ENCODE measurements at places on chromosomes 7 and 10.

DNA sequence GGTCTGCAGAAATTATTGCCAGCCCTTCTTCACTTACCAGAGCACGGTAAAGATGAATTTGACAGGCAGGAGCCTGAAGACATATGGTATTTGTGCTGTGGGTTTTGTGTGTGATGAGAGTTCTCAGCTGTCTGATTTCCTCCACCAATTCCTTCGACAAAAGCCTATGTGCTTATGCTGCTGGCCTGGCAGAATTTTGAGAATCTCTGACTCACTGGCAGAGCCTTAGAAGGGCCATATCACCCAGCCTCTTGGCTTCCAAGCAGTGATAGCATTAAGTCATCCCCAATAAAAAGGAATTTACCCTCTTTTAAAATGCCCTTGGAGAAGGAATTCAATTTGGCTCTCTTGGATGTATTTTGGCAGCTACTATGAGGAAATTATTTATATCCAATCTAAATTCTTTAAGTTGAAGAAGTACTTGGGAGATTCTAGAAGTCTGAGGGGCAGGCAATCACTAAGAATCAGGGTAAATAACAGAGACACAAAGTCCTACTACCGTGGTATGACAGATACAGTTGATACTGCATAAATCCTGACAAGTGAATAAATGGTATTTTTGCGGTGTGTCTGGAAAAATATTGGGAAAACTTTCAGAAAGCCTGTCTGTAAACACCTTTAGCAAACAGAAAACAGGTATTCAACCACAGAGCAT is 68.6 kb upstream of the EFCAB10 start:
- no peak for DNase-seq

DNA sequence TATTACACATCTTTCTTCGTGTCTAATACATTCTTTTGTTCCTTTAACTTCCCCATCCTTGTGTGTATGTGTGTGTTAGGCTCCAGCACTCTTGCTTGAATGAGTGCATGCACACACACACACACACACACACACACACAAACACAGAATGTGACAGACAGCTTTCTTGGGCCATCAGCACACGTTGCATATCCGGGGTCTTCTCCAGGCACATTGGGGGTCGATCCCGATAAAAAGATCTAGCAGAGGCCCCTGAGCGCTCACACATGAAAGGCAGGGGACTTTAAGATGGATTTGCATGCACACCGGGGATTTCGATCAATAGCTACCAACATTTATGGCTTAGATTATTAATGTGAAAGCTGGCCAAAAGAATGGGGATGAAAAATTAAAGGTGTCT is 4.5 kb downstream of the SKIDA1 start:
- no peak for DNase-seq

GRCh38 chr7:107944411-107945169 is 53.6 kb downstream of the DLD start:
- DNase-seq, result no peak

DNA sequence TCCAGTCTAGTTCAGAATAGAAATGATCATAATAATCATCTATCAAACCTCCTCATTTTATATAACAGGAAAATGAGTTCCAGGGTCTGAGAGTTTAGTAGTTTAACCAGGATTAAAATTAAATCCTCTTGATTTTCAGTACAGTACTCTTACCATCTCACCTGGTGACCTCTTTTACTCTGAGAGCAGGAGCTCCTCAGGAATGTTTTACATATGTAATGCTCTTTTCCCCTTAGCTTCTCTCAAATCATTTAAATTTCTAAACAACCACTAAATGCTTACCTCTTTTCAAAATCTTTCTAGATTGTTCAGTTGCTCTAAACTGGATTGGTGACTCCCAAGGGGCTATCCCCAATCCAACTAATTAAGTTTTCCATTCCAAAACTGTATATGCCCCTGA is 10.2 kb upstream of the PPP3CB start:
- DNase-seq, result no peak

DNA sequence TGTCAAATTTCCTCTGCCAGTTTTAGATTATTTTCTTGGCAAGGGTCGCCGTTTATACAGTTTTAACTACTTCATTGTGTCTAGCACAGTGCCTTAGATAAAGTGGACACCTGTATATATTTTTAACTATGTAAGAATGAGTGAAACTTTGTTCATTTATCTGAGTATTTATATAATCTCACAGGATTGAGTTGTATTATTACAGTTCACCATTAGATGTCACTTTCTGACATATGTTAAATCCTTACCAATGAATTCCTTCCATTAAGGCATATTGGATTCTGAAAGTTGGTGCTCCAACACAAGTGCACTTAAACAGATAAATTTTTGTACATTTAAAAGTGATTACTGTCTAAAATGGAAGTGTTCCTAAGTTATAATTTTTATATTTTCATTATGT is 43.0 kb downstream of the ZMYND11 start:
- no peak for DNase-seq

DNA sequence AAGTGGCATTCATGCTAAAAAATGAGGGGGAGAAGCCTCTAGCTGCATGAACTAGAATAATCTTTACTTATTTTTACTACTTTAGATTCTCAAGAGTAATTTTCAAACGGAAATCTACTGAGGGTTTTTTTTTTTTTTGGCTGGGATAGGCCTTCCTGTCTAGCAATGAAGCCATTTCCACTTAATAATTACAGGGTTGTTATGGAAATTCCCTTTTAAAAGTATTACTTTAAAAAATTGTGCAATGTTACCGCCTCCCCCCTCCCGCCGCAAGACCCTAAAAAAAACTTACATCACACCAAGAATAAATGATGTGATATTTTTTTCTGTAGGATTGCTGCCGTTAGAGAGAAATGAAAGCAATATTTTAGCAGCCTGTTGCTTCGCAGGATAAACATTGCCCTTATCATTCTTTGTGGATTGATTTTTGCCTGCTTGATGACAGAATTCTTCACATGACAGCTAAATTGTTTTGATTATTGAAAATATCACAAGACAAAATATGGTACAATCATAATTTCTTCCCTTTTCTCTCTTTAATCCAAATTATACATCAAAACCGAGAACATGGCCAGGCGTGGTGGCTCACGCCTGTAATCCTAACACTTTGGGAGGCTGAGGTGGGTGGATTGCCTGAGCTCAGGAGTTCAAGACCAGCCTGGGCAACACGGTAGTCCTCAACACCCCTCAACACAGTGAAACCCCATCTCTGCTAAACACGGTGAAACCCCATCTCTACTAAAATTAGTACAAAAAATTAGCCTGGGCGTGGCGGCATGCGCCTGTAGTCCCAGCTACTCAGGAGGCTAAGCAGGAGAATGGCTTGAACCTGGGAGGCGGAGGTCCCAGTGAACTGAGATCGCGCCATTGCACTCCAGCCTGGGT is 32.8 kb downstream of the ARL4A start:
- DNase-seq, result no peak

DNA sequence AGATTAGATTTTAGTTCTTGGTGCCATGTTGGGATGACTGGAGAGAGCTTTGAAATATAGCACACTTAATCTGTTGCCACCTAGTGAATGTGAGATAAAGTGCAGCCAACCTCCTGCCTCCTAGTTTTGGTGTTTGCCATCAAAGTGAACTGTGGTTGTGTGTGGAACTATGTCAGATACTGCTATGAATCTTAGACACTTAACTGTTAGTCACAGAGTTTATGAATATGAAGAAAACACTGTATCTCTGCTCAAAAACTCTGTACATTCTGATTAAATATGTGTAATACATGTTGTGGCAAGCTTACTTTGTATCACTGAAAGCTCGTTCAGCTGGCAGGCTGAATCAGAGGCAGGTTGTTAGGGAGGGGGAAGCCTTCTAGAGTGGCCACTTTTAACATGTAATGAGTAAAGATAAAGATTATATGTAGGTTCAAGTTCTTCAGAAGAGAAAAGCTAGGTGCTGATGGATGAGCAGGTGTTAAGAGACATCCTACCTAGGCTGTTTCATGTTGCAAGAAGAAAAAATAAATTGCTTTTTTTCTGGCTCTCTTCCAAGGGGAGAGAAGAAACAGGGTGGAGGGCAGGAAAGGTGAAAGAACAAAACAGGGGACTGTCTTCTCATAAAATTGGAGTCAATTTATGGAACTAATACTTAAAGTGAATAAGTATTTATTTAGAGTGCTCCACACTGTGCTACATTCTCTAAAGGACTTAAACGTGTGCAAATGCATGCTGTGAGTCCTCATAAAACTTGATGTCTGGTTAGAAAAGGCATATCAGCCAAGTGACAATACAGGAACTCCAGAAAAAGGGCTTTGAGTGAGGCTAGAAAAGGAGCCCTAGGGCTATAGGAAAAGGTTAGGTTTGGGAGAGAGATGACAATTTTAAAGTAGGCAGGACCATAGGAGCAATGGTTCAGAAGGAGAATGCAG is 14.1 kb upstream of the LAMB1 start:
- DNase-seq, result no peak

- no peak for DNase-seq
Observed at GRCh38 chr10:95477175-95477520, 84.0 kb downstream of the SORBS1 start.

DNA sequence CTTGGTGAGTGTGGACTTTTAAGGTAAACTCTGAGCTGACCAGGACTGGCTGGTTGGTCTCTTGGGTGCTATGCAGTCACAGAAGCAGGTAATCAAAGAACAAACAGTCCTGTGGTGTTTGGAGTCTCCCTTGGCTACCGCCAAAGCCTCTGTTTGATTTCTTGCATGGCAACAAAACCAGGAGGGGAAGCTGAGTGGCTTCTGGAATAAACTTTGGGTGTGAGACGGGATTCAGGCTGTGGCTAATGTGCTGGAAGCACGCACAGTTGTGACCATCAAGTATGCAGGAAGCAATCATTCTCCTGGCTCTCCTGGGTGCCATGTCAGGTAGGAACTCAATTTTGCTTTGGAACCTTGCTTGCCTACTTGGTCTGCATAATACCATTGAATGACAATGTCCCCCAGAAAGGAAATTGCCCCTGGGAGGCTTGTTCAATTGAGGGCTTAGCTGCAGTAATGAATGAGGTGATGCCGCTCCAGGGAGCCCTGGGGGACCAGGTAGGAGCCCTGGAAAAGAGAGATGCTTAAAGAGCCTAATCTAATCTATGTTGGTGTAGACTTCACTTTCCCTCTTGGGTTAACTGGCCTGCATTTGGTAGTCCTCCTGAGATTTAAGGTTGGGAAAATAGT is at the start of gene CDHR3:
TSS of gene CDHR3 (plus strand) at position 227 of the 630 bp plus-strand sequence. CDS start at position 282, 55 bp downstream.
- no peak for DNase-seq

DNA sequence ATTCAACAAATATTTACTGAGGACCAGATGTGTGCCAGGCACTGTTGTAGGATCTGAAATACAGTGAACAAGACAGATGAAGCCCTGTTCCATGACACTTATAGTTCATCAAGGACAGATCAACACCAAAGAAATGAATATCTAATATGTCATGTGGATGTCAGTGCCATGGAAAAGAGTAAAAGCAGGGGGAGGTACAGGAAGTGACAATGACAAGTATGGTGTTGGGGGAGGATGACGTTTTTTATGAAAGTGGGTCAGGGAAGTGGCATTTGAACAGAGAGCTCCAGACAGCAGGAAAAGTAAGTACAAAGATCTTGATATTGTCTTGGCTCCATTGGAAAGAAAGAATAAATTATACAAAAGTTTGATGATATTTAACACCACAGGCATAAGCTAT is 7.0 kb upstream of the SFMBT2 start:
- no peak for DNase-seq

GRCh38 chr10:74334221-74334620 is 183.2 kb downstream of the ADK start:
- no peak for DNase-seq
